Hematopoietic multipotent progenitor cell treated with erythropoietin and hydrocortisone succinate and interleukin-3 and kit ligand, for 8 days (in vitro differentiated cells): ENCODE measurements at places on chromosomes 2 and 18.

DNA sequence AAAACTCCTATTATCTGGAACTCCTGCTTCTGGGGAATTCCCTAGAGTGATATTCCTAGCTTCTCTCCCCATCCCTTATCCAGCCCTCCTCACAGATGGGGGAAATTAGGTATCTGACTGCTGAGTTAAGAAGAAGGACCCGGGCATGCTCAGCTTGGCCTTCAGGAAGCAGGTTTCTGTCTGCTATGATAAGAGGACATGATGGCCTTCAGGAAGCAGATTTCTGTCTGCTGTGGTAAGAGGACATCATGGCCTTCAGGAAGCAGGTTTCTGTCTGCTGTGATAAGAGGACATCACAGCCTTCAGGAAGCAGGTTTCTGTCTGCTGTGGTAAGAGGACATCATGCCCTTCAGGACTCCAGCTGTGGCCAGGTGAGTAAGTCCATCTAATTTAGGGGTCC is 65.2 kb downstream of the PLEKHM3 start:
- peak; percentile 73 for DNase-seq

DNA sequence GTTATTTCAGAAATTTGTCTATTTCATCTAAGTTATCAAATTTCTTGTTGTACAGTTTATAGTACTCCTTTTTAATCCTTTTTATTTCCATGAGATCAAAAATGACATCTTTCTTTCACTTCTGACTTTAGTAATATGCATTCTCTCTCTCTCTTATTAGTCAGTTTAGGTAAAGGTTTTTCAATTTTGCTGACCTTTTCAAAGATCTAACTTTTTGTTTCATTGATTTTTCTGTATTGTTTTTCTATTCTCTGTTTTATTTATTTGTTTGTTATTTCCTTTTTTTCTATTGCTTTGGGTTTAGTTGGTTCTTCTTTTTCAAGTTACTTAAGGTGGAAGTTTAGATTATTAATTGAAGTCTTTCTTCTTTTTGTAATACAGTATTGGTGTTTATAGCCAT is 294.2 kb downstream of the CCDC85A start:
- DNase-seq = no peak

- DNase-seq = no peak
These were observed 42.0 kb downstream of the EPHA4 start for GRCh38 chr2:221529943-221530652.

DNA sequence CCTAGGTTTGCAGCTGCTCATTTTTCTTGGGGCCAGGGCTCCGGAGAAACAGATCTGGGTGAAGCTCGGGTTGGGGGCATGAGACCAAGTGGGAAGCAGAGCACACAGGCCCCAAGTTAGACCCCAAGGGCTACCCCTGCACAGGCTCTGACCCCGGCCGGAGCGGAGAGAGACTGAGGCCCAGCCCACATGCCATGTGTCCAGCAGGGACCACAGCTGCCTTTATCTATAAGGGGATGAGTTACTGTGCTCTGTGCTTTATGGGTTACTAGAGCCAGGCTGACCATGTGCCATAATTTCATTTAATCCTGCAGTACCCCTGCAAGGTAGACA is 30.3 kb upstream of the PRLH start:
- DNase-seq = no peak

DNA sequence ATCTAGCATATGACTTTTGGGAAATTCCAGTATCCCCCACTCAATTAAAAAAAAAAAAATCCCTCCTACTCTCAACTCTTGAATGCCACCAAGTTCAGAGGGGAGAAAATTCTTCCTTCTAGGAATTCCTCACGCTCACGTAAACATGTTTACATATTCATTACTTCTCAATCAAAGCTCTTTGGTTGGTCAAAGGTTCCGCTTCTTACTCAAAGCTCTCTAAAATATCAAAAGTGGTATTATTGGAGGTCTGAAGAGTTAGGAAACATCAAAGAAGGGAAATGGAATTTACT is 4.1 kb downstream of the DOCK10 start:
- no peak for DNase-seq

DNA sequence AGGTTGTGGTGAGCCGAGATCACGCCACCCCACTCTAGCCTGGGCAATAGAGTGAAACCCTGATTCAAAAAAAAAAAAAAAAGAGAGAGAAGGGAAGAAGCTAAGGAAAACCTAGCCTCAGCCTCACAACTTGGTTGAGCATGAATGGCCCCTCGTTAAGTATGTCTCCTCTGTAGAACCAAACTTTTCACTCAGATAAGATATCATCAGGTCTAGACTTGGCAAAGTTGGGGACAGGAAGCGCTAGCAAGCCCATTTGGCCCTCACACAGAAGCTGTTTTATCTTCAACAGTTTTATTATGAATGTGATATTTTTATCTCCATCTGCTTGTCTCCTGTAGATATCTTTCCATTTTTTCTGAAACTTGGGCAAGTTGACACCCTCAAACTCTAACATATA is 3.5 kb upstream of the ASXL2 start:
- peak; percentile 65 for DNase-seq

DNA sequence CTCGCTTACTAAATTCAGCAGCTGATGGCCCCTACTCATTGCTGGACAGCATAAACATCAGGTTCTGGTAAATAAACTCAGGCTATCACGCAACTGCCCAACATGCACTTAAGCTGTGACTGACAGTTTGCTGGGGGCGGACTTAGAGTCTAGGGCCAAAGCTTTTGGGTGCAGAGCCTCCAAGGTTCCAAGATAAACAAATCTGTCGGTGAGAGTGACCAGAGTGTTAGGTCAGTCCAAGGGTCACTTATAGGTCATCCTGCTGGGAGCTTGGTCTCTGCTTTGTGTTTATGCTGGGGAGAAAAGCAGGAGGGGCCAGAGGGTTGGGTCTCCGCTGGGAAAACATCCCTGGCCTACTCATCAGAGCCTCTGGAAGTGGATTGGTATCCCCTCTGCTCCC is 188.6 kb upstream of the GATA6 start:
- DNase-seq = no peak

DNA sequence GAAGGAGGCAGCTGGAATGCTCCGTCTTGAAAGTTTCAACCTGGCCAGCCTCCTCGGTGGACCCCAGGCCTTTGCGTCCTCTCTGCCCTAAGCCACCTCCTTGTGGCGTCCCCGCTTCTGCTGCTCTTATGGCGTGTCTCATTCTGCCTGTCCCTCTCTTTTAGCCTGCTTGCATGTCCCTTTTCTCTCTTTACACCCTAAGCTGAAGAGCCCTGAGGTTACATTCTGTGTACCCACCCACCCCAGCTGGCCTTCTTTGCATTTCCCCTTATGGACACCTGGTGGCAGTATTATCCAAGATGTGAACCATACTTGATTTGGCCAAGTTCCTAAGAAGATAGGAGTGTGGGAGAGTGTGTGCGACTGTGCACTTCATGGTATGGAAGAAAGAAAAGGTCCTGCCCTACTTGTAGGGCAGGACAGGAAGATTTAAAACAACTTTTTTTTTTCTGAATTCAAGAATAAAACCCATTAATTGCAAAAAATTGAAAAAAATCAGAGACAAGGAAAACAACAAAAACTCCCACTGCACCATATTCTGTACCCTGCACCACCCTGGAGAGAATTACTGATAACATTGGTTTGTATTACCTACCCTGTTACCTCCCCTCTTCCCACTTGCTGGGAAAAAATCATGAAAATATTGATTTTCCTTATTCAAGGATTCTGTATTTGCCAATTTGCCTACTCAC is 77.4 kb downstream of the DYSF start:
- peak; percentile 65 for DNase-seq

GRCh38 chr18:22545066-22545760 is 127.5 kb upstream of the CTAGE1 start:
- no peak for DNase-seq

- DNase-seq = no peak
These were observed 29.6 kb upstream of the ORC2 start for GRCh38 chr2:200993097-200993496.

DNA sequence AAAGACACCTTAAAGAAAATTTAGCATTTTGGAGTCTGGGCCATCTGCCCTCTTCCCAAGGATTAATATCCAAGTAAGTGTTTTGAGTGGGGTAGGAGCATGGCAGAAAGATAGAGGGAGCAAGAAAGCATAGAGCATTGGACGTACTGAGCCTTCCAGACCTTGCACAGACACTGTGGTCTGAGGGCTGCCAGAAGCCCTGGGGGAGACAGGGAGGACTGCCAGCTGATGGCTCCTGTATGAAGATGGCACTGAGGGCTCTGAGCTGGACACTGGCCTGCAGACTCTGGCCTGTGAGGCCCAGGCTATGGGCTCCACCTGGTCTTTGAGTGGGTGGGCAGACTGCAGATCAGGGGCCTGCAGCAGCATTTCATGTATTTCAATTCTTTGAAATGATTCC is 2.9 kb upstream of the PKDCC start:
- DNase-seq = no peak

- DNase-seq = no peak
These were observed 59.0 kb upstream of the SPRED2 start for GRCh38 chr2:65491381-65491905.

GRCh38 chr2:88159955-88160415 is 10.2 kb upstream of the THNSL2 start:
- DNase-seq = peak; percentile 79

DNA sequence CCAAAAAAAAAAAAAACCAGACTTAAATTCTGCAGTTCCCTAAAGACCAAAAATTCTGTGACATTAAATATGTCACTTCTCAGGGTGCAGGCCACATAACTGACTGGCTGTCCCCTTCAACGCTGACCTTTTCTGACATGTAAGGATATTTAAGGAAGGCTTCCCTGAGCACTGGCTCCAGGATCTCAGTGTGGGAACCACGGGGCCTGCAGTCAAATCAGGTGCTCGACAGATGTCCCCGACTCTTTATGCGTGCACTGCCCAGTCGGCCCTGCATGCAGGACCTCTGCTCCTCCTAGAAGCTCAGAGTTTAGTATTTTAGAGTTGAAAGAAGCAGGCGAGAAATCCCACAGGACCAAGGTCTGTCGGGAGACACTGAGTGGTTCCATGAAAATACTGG is 69.4 kb upstream of the POMC start:
- no peak for DNase-seq

DNA sequence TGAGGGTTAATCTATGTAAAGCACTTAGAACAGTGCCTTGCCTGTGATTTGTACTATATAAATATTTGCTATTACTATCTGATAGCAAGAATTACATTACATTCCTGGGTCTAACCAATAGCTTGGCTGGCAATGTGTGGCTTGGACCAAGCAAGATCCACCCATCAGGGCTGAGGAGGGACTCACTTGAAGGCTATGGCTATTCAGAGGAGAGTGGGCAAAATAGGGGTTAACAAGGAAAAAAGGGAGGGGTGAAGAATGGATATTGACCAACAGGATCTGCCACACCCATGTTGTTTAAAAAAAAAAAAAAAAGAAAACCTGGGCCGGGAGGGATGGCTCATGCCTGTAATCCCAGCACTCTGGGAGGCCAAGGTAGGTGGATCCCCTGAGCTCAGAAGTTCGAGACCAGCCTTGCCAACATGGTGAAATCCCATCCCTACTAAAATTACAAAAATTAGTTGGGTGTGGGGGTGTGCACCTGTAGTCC is 20.0 kb upstream of the TMBIM1 start:
- DNase-seq = no peak

GRCh38 chr2:138335036-138335435 is 166.5 kb upstream of the SPOPL start:
- no peak for DNase-seq

DNA sequence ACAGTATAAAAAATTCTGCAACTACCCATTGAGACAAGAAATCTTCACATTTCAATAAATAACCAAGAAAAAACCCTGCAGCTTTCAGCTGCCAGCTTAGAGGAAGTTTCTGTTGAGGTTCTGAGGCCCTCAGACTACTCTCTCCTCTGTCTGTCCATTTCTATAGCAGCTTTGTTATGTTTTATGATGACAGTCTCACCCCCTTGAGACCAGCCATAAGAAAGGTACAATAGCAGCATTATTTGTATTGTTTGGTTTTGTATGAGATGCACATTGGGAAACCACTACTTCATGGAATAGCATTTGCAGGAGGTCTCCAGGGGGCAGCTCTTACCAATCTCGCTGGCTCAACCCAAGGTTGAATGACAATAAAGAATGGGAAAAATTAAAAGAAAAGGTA is 334.6 kb upstream of the VRK2 start:
- no peak for DNase-seq

GRCh38 chr2:190318931-190319554 is 583 bp downstream of the HIBCH start:
- DNase-seq = peak; percentile 23
